ENCODE measurements at places on chromosomes 12 and 14.

DNA sequence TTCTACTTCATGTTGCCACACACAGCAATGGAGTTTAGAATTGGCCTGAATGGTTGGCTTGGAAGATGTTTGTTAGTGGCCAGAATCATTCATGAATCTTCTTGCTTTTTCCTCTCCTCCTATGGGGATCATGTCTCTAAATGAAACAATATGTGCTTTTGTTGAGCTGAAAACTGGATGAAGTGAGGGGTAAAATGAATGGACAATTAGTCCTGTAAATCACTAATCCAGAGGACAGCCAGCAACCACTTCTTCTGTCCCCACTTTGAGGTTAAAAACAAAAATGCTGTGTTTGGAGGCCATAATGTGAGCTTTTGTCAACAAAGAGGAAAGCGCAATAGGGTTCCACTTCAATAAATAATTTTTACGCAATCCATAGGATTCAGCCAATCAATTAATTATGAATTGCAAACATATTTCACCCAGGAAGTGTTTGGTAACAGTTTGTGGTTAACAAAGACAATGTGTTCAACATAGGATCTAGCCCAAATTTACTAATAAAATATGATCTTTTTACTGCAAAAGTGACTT is 30.3 kb upstream of the AMIGO2 start:
- DNase-seq, result no peak

DNA sequence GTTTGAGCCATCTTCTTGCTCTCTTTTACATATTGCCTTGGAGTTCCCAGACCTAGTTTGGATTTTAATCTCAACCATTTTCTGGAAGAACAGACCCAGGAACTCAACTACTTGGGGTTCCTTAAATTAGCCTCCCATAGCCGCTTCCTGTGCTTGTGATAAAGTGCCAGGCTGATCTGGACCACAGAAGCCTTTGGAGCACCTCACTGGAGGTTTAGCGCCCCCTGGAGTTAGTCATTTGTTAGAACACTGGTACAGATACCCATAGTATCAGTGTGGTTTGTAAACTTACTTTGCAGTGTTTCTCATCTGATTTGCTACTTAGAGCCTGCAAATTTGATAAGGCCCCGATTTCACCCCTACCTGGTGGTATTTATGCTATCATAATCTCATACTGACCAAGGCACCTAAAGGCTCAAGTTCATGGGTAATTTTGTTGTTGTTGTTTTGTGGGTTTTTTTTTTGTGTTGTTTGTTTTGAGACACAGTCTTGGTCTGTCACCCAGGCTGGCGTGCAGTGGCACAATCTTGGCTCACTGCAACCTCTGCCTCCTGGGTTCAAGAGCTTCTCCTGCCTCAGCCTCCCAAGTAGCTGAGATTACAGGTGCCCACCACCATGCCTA is 3.7 kb downstream of the UNC119B start:
- DNase-seq, result peak; percentile 88

GRCh38 chr12:58557171-58557570 is 363.1 kb downstream of the LRIG3 start:
- no peak for DNase-seq

GRCh38 chr14:20460458-20461224 is 593 bp downstream of the PIP4P1 start:
- DNase-seq, result no peak

DNA sequence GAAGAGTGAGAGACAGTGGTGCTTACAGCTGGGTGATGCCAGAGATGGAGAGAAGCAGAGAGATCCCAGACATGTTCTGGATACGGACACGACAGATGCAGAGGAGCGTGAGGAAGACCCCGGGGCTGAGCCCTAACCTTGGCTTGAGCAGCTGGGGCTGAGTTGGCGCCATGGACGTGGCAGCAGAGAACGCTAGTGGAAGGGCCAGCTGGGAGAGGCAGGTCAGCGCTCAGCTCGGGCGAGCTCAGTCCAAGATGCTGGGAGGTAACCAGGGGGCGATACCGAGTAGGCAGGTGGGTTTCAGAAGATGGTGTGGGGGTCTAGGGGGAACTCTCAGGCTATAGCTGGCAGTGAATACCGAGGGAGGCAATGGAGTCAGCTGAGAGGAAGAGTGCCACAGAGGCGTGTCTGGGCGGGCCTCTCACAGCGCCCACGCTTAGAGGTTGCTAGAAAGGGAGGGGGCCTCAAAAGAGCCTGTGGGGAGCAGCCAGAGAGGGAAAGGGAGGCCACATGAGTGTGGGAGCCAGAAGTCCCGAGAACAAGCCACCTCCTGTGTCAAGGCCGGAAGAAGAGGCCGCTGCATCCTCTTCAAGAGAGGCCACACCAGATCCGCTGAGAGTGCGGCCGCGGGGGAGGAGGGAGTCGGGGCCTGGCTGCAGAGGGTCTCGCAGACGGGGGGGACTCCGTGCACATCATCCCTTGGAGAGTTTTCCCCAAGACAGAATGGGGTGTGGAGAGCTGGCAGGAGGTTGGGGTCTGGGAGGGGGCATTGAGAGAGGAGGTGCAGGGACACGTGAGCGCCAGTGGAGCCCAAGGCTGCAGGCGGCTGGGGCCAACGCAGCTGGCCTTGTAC is 57.0 kb upstream of the DIO3 start:
- DNase-seq, result peak; percentile 51

DNA sequence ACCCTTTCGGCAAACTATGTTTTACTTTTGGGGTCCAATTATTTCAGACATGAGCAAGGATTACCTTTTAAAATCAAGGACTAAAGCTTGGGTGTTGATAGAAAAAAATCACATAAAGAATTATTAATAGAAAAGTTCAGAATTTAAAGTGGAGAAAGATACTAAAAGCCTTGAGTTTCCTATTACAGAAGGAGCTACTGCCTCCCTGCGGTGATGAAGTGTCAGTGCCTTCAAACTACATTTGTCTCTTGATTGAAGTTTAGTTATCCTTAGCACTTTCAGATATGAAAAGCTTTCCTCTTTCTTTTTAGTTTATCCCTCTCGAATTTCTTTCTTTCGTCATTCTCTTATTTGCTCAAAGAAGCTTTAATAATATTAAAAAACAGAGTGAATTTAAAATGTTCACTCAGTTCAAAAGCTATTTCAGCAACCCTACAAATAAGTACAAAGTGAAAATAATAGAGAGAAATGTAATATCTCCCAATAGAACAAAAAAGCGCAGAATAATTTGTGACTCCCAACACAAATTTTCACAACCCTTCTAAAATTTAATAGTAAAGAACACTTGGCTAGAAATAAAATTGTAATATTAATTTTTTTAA is 87.6 kb downstream of the SEC23A start:
- DNase-seq, result peak; percentile 44

- no peak for DNase-seq
These were observed 198.8 kb upstream of the TMEM132C start for GRCh38 chr12:128068211-128068610.

DNA sequence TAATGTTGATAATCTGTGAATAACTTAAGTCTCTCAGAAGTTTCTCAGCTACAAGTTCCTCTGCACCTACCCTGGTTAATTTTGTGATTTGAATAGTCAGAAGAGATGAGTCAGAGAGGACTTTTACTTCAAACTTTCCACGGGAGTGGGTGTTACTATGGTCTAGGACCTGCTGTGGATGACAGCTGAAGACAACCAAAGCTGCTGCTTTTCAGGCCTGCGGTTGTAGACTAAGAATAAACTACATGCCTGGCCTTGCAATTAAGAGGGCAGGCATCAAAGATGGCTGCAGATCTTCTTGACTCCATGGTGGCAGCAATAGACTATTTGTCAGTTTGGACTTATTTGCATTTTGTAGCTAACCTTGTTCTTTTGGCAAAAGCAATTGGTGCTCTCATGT is 227.1 kb upstream of the KRR1 start:
- DNase-seq, result no peak
